NCI-H460 (cell line): ENCODE measurements at places on chromosomes 3 and 15. TPM values are rescaled to one million over a fixed set of nuclear protein-coding genes. Genes with fewer than 3 reads are reported as not detected.

DNA sequence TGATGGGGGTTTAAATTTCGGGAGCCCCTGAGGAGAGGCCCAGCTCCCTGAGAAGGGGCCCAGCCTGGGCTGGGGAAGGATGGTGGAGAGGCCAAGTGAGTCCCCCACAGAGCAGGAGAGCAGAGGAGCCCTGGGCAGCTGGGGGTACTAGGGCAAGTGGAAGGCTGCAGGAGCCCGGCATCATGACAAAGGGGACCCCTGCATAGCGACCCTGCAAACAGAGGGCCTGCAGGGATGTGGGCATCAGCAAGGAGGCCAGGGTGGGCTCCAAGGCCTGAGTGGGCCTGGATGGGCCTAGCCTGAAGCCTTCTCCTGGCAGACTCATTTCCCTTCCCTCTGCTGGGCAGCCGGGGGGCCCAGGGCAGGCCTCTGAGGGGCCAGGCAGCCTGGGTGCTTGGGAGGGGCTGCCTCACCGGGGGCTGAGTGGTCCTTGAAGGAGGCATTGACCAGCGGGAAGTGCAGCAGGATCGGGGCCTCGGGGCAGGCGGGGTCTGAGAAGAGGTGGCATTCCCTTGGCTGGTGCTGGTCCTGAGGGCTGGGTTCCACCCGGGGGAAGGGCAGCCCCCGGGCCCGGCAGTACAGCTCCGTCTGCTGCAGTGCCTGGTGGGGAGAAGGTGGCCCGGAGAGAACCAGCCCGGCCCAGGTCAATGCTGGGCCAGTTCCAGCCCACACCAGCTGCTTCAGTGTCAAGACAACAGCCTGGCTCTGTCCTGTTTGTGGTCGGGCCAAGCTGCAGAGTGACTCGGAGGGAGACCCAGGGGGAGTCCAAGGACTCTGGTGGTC is 24.7 kb downstream of the PLA2G4D start:
- DNase-seq: no peak

The ATP8B4 gene
- 2.8 and 4.2 TPM in 2 replicates for total RNA-seq

- no peak for DNase-seq
Measured at GRCh38 chr3:131503320-131503635, 507 bp upstream of the MRPL3 start.

DNA sequence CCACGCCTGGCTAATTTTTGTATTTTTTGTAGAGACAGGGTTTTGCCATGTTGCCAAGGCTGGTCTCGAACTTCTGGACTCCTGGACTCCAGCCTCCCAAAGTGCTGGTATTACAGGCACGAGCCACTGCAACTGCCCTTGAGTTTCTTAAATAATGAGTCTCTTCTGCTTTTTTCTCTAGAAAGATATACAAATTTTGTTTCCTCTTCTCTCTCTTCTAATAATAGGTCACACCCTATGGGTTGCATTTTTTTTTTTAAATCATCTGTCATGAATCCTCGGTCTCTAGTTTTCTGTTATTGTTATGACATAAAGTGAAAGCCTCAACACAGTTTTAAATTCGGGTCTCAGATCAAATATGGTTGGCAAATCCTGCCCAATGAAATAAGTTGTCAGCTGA is 111.2 kb downstream of the IL12A start:
- DNase-seq: no peak

GRCh38 chr15:50077176-50077575 is 41.9 kb downstream of the ATP8B4 start:
- no peak for DNase-seq
